Upper lobe of left lung (tissue), 6 donors: ENCODE measurements at places on chromosomes 5 and 9.

DNA sequence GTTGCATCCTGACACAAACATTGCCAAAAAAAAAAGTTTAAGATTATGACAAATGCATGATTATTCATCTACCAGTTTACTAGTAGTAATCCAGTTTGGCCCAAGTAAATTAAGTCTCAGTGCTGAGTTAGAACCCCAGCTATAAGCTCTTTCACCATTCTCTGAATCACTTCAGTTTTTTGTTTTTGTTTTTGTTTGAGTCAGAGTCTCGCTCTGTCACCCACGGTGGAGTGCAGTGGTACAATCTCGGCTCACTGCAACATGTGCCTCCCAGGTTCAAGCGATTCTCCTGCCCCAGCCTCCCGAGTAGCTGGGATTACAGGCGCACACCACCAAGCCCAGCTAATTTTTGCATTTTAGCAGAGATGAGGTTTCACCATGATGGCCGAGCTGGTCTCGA, 1.5 kb upstream of the PCYOX1L start:
- no peak overlapping the region for H3K27ac ChIP-seq
- no peaks in the 10 kb centered on the region for H3K27me3 ChIP-seq
- no peak overlapping the region for H3K4me3 ChIP-seq

GRCh38 chr9:134483361-134484184, 157.3 kb downstream of the RXRA start:
- no peaks in the 10 kb centered on the region for H3K4me1 ChIP-seq
- no peak overlapping the region for H3K4me3 ChIP-seq
- H3K27ac ChIP-seq = no peak overlapping the region
- H3K27me3 ChIP-seq = no peaks in the 10 kb centered on the region
- no peaks in the 10 kb centered on the region for H3K36me3 ChIP-seq

DNA sequence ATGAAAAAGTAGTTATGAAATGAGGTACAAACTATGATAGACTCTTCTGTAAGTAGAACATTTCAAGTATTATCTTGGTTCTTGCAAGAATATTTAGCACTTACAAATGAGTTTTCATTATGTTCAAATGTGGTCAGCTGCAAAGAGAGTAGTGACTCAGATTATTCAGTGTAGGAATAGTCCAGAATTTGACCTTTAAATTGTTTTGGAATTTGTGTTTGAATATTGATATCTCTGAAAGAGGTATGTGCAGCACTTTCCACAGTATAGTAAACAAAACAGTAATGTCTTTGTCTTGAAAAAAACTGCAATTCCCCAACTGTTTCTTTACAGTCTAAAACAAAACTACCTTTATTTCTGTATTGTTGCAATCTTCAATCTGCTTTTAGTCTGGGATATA, 56.1 kb downstream of the WDR70 start:
- DNase-seq = no peak
- H3K4me1 ChIP-seq = no peaks in the 10 kb centered on the region
- H3K27me3 ChIP-seq = no peaks in the 10 kb centered on the region
- no peak overlapping the region for H3K27ac ChIP-seq
- H3K4me3 ChIP-seq = no peak overlapping the region

GRCh38 chr5:64273276-64273675, 107.6 kb downstream of the RNF180 start:
- no peak overlapping the region for H3K4me3 ChIP-seq
- DNase-seq = no peak
- H3K4me1 ChIP-seq = no peaks in the 10 kb centered on the region
- H3K27me3 ChIP-seq = no peaks in the 10 kb centered on the region

DNA sequence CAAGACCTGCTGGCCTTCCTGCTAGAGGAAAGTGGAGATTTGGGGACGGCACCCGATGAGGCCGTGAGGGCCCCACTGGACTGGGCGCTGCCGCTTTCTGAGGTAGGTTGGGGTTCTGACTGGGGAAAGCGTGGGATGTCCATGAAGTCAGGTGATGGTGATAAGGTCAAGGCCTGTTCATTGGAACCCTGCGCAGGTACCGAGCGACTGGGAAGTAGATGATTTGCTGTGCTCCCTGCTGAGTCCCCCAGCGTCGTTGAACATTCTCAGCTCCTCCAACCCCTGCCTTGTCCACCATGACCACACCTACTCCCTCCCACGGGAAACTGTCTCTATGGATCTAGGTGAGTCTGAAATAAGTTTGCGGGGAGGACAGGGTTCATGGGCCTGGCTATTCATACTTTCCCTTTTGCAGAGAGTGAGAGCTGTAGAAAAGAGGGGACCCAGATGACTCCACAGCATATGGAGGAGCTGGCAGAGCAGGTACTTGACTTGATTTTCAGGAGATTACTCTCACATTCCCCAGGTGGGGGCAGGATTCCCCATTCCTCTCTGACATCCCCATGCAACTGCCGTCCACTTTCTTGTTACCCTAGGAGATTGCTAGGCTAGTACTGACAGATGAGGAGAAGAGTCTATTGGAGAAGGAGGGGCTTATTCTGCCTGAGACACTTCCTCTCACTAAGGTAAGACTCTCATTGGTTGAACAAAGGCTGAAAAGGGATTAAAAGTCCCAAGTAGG, 505 bp downstream of the CREB3 start:
- peaks cover 38% of the 10 kb centered on the region for H3K36me3 ChIP-seq
- H3K4me3 ChIP-seq = peak overlapping the region; percentile 85
- peaks cover 54% of the 10 kb centered on the region for H3K4me1 ChIP-seq
- no peaks in the 10 kb centered on the region for H3K27me3 ChIP-seq
- DNase-seq = no peak
- H3K27ac ChIP-seq = peak overlapping the region; percentile 94

DNA sequence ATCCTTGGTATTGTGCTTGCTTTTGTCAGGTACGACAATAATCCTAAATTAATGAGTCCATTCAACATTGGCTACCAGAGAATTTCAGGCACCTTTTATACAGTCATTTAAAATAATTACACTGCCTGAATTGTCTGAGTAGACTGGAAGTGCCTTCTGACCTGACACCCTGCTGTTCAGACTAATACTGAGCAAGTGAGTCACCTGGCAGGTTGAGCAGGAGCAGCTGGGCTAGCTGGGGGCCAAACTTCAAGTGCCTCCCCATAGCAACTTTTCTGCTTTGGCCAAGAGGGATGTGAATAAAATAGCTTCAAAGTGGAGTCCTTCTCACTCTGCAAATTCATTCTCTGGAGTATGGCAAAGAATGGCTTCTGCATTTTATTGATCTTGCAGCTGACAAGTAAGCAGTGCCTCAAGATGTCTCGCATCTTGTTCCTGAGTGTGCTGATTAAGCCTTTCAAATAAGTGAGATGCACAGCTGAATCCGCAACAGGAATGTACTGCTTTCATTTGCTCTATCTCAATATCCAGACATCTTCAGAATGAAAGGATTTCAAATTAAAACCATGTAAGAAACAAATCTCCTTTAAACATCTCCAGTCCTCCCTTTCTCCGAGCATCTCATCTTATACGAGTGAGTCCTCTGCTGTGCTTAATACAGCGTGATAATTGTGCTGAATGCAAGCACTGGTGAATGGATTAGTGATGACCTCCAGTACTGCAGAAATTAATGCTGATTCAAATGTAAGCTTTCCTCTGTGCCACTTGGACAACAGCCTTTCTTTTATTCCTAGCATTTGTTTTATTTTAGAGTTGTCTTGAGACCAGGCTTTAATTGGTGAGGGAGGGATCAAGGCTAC, 271.2 kb downstream of the EDIL3 start:
- H3K27me3 ChIP-seq = no peaks in the 10 kb centered on the region
- no peak for DNase-seq
- no peaks in the 10 kb centered on the region for H3K4me1 ChIP-seq
- no peaks in the 10 kb centered on the region for H3K36me3 ChIP-seq

DNA sequence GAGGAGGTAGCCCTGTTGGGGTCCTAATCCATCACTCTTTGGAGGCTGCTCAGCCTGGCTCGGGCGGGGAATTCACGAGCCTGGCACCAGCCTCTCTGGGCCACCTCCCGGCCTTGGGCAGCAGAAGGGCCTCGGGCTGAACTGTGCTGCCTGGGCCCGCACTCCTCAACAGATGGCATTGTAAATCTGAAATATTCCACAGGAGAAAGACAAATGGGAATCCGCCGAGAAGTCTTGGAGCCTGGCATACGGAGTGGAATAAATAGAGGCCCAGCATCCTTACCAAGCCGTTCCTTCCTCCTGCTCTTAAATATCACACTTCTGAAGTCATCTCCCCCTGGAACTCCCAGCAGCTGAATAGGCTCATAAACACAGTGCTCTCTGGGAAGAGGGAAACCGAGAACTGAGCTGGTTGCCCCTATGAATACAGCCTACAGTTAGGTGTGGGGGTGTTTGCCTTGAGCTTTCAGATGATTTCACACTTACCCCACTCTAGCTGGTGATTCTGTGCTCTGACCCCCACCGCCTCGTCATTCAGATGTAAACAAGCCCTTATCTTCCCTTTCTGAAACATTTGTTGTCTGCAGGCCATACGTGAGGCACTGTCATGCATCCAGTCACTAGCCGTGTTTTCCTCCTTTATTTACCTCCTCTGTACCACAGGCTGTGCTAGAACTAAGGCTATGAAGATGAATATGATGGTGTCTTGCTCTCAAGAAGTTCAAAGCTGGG, 455.0 kb upstream of the CLINT1 start:
- H3K27me3 ChIP-seq = no peaks in the 10 kb centered on the region
- no peaks in the 10 kb centered on the region for H3K36me3 ChIP-seq
- H3K27ac ChIP-seq = no peak overlapping the region
- DNase-seq = no peak
- no peak overlapping the region for H3K4me3 ChIP-seq

GRCh38 chr5:172760959-172761358, 10.0 kb downstream of the DUSP1 start:
- H3K4me1 ChIP-seq = peaks cover 14% of the 10 kb centered on the region
- DNase-seq = no peak
- no peak overlapping the region for H3K27ac ChIP-seq
- no peak overlapping the region for H3K4me3 ChIP-seq

DNA sequence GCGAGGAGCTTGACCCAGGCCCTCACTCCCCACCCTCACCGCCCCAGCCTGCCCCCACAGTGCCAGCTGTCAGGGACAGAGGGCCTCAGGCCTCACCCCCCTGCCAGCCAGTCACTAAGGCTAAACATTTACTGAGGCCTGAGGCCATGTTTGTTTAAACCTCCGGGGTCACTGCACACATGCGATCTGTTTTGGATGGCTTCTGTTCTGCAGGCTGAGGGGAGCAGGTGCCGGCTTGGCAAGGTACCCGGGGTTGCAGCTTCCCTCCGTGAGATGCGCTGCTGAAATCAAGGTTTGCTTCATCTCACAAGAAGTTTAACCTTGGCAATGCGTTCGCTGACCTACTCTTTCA, 103.3 kb upstream of the BOD1 start:
- no peak for DNase-seq
- H3K4me3 ChIP-seq = no peak overlapping the region
- peaks cover 10% of the 10 kb centered on the region for H3K4me1 ChIP-seq
- no peaks in the 10 kb centered on the region for H3K36me3 ChIP-seq
- no peaks in the 10 kb centered on the region for H3K27me3 ChIP-seq

- no peaks in the 10 kb centered on the region for H3K36me3 ChIP-seq
- no peaks in the 10 kb centered on the region for H3K27me3 ChIP-seq
- no peaks in the 10 kb centered on the region for H3K4me1 ChIP-seq
- no peak overlapping the region for H3K27ac ChIP-seq
- DNase-seq = no peak
These were observed 133.5 kb upstream of the PRR16 start for GRCh38 chr5:120330558-120330957.

- H3K27me3 ChIP-seq = no peaks in the 10 kb centered on the region
- DNase-seq = no peak
- H3K4me1 ChIP-seq = no peaks in the 10 kb centered on the region
- H3K4me3 ChIP-seq = no peak overlapping the region
- no peak overlapping the region for H3K27ac ChIP-seq
- no peaks in the 10 kb centered on the region for H3K36me3 ChIP-seq
These were observed 94.7 kb downstream of the ELAVL2 start for GRCh38 chr9:23731353-23731752.

DNA sequence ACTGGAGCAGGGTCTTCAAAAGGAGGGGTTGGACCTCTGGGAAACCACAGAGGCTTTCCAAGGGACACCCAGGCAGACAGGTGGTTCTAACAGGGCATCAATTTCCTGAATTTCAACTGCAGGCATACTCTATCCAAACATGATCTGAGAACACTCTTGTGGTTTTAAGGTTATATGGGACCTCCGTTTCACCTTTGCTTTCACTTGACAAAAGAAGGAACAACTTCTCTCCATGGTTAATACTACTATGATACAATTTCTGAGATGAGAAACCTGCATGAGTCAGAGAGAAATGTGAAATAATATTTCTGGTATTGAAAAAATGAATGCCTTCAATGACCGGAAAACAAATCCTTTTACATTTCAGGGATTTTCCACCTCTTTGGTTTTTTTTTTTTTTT, 28.0 kb upstream of the ERAP1 start:
- no peak overlapping the region for H3K27ac ChIP-seq
- H3K27me3 ChIP-seq = no peaks in the 10 kb centered on the region
- H3K4me1 ChIP-seq = no peaks in the 10 kb centered on the region
- DNase-seq = no peak

DNA sequence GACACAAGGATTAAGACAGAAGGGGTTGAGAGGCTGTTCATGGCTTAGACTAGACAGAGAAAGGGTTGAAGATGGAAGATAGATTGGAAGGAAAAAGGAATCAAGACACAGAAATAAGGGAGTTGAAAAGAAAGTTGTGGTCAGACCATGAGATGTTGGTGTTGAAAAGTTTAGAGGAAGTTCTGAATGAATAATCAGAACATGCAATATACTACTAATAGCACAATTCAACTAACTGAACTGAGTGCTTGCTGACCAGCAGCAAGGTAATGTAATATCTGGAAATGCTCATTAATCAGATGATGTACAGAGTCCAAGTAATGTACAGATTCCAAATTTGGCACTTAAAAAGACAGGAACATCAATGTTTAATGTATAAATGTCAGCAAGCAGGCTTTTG, 10.6 kb upstream of the NNT start:
- no peak overlapping the region for H3K4me3 ChIP-seq
- H3K4me1 ChIP-seq = no peaks in the 10 kb centered on the region
- no peaks in the 10 kb centered on the region for H3K27me3 ChIP-seq
- no peak overlapping the region for H3K27ac ChIP-seq
- no peak for DNase-seq
- no peaks in the 10 kb centered on the region for H3K36me3 ChIP-seq

DNA sequence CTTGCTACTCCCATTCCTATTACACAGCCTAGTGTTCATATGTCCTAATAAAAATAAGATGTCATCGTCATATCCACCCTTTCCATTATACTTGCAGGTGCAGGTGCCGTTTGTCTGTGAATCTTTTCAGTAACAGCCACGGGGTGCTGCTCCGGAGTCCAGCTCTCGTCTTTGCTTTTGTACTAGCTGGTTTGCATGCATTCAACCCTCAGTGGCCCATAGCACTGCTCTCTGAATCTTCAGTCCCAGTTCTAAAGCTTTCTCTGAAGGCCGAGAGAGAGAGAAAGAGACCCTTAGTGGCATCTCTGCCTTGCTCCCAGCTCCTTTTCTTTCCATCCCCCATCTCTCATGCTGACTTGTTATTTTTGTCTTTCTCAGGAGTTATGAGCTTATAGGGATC, 468.5 kb downstream of the TMEM232 start:
- H3K27ac ChIP-seq = no peak overlapping the region
- no peaks in the 10 kb centered on the region for H3K36me3 ChIP-seq
- no peak for DNase-seq
- no peaks in the 10 kb centered on the region for H3K4me1 ChIP-seq
- H3K27me3 ChIP-seq = no peaks in the 10 kb centered on the region

- H3K27me3 ChIP-seq = no peaks in the 10 kb centered on the region
- no peak for DNase-seq
- H3K4me3 ChIP-seq = no peak overlapping the region
- no peaks in the 10 kb centered on the region for H3K36me3 ChIP-seq
- no peak overlapping the region for H3K27ac ChIP-seq
These were observed 185.0 kb downstream of the GAPVD1 start for GRCh38 chr9:125446561-125447094.
